ENCODE measurements at places on chromosomes 11 and 22.

GRCh38 chr11:70002433-70002832, 75.7 kb upstream of the ANO1 start:
- DNase-seq: no peak

- no peak for DNase-seq
Measured at GRCh38 chr11:19594326-19594725, 118.3 kb upstream of the NAV2 start.

- DNase-seq: no peak
Measured at GRCh38 chr11:12792590-12792989, 118.4 kb downstream of the TEAD1 start.

- no peak for DNase-seq
Measured at GRCh38 chr22:40056559-40056958, 61.8 kb downstream of the FAM83F start.

- DNase-seq: no peak
Measured at GRCh38 chr11:18633256-18634139, 644 bp downstream of the SPTY2D1 start.

GRCh38 chr11:128244871-128245270, 342.5 kb downstream of the ETS1 start:
- DNase-seq: no peak

DNA sequence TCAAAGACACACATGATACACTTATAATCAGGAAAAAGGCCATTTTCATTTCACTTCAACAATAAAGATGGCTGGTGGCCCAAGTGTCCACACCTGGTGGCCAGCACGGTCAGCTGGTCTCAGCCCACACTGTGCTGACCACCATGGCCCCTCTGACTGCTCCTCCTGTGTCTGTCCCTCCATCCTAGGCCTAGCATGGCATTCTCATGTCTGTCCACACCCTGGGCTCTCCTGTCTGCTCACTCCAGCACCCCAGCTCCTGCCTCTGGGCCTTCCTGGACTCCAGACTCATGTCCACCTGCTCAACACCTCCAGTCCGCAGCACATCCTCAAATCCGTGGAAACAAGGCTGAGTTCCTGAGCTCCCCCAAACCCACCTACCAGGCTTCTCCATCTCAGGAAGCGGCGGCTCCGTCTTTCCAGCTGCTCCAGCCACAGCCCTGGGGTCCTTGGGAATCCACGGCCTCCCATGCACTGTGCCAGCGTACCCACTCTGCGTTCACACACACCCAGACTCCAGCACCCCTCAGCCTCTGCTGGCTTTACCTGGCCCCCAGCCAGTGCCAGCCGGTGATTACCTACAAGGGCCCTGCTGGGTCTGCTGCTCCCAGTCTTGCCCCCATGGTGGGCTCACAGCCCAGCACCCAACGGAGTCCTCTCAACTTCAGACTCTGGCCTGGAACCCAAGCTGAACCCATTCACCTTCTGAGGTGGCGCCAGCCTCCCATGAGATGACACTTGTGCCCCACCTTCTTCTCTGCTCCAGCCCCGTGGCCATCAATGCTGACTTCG, 13.9 kb downstream of the SIRT3 start:
- no peak for DNase-seq

DNA sequence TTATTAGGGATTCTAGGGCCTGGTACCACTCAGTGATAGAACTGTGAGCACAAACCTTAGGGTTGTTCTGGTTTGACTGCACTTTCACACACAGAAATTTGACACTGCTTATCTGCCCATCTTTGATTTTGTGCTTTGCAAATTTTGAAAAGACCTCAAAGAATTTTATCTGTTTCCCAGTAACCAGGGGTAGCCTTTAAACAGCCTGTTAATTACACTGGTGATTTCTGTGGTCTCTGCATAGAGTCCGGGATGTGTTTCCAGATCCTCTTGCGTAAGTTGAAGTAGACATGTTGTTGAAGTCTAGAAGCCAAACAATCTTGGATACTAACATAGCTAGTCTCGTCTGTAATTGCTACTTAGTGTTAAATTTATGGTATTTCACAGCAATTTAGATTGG, 75.3 kb downstream of the C22orf31 start:
- no peak for DNase-seq

GRCh38 chr11:120605469-120605868, 93.9 kb downstream of the GRIK4 start:
- DNase-seq: no peak

- DNase-seq: no peak
Measured at GRCh38 chr11:88119561-88119960, 55.7 kb downstream of the RAB38 start.

- DNase-seq: no peak
Measured at GRCh38 chr11:32435152-32435480, 223 bp downstream of the WT1 start.

- DNase-seq: peak; percentile 69
Measured at GRCh38 chr11:75275581-75275980, 35.0 kb downstream of the TPBGL start.

- DNase-seq: no peak
Measured at GRCh38 chr22:30605449-30606110, 1.4 kb upstream of the TCN2 start.

DNA sequence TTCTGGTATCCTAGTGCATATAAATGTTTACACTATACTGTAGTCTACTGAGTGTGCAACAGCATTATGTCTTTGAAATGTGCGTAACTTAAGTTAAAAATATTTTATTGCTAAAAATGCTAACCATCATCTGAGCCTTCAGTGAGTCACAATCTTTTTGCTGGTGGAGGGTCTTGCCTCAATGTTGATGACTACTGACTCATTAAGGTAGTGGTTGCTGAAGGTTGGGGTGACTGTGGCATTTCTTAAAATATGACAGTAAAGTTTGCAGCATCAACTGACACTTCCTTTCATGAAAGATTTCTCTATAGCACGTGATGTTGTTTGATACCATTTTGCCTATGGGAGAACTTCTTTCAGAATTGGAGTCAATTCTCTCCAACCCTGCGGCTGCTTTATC, 8.5 kb upstream of the CREBZF start:
- DNase-seq: no peak

DNA sequence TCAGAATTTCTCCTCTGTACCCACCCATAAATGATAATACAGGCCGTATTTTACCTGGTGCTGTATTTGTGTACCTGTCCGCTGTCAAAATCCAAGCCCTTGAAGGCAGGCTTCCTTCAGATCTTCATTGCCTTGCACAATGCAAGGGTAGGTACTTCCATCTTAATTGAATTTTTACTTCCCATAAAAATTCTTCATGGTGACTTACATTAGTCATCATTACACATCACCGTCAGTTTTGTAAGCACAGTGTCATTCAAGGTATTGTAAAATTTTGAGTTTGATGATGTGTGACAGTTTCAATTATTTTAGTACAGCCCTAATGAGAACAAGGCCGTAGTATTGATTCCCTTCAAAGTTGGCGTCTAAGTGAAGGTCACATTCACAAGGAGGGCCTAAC, 770 bp upstream of the TSG101 start:
- no peak for DNase-seq

- DNase-seq: no peak
Measured at GRCh38 chr11:24932110-24933000, 435.5 kb downstream of the LUZP2 start.

DNA sequence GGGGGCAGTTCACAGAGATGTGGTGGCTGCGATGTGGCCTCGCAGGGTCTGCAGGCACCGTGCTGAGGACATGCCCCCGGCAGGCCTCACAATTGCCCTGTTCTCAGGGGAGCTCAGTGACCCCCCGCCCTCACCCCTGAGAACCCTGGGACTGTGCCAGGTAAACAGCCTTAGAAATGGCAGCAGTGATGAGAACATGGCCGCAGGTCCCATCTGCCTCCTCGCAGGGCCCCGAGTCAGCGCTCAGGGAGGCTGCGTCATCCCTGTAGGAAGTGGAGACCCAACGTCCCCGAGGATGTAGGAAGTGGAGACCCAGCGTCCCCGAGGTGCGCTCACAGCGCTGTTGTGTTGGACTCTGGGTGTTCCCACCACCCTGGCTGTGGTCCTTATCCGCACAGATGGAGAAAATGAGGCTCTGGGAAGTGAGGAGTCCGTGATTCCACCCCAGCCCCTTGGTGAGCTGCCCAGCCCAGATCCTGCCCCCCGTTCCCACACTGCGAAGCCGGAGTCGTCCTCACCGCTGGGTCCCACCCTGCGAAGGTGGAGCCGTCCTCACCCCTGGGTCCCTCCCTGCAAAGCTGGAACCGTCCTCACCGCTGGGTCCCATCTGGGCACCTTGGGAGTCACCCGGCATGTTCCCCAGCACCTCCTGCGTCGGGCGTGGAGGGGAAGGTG, 1086.8 kb downstream of the BRD1 start:
- DNase-seq: no peak

- DNase-seq: no peak
Measured at GRCh38 chr22:25766418-25766817, 24.4 kb downstream of the MYO18B start.

- DNase-seq: no peak
Measured at GRCh38 chr11:43360361-43361032, 1.8 kb downstream of the TTC17 start.

GRCh38 chr11:70494559-70495350, 96.4 kb downstream of the CTTN start:
- no peak for DNase-seq
